ENCODE measurements at places on chromosomes 3 and 15.

- DNase-seq, result peak; percentile 64
These were observed 135.8 kb upstream of the RORA start for GRCh38 chr15:61364871-61365270.

GRCh38 chr3:14208977-14209394, 30.4 kb downstream of the LSM3 start:
- no peak for DNase-seq

- peak; percentile 48 for DNase-seq
These were observed 191.9 kb upstream of the LINGO1 start for GRCh38 chr15:77824361-77825251.

DNA sequence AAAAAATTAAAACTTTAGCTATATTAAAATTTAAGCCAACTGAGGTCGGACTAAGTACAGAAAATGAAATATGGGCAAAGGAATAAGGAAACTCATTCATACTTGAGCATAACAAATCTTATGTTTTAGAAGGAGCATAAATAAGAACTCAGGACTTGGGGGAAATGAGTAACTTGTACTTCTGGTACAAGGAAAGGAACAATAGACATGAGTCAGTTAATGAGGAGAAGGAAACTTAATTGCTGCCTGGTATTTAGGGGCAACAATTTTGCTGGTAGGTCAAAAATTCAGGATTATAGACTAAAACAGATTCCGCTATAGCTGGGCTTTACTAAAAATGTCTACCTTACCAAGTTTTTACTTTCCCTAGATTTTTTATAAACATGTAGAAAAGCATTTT, 113.1 kb downstream of the MYO5A start:
- DNase-seq, result no peak

DNA sequence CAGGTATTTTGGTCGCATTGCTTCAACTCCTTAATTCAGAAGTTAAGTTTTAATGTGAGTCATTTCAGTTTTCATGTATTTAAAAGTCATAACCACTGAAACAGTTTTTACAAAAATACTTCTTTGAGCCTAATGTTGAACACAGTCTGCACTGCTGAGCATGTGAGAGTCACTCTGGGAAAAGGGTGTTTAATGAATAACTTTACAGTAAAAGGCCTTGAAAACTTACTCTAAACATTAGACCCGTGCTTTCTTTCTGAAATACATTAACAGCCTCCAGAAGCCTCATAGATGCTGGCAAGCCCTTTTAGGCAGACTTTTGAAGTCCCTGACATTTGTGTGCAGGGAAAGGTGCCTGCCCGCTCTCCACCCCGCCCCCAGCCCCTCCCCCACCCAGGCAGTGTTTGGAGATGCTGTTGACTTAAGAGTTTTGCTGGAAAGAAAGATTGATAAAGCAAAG, 68.9 kb upstream of the NR2F2 start:
- no peak for DNase-seq

GRCh38 chr3:189082666-189083427, 88.9 kb upstream of the TPRG1 start:
- no peak for DNase-seq

DNA sequence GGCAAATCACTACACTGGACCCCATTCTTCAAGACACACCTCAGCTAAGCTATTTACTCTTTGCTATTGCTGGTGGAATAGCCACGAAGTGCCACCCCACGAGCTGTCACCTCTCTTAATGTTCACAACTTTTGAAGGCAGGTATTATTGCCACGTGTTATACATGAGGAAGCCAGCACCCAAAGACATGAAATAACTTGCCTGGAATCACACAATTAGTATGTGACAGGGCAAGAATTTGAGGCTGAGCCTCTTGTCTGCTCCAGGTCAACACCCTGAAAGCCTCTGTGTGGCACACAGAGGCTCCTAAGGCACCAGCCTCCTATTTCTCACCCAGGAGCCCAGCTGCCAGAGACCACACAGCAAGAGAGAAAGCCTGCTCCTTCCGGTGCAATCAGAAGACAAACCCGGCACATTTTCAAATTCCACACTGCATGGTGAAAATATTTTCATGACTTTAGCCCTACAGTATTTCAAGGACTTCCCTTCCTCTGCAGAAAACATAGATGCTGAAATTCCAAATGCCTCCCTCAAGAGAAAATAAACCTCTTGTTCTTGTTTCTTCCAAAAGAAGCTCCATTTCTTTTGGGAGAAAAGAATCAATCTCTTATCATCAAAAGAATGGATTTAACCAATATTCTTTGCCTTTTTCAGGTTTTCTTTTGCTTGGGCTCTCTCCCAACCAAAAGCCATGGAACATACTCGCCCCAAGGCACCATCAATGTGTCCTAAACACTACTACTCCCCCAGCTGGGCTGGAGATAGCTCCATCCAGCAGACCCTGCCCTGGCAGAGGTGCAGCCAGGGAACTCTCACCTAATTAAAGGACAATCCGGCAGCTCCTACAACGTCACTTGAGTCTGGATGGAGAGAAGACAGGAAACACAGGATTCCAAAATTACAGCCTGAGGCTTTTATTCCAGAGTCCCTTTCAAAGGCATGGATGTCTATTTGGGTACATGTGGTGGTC, 84.7 kb upstream of the THBS1 start:
- no peak for DNase-seq

- DNase-seq, result no peak
These were observed 48.0 kb upstream of the UTS2B start for GRCh38 chr3:191378142-191378812.

GRCh38 chr15:94793207-94793606, 561.8 kb downstream of the MCTP2 start:
- DNase-seq, result no peak

GRCh38 chr3:3951071-3951470, 151.8 kb downstream of the LRRN1 start:
- no peak for DNase-seq

GRCh38 chr15:70222606-70223005, 124.9 kb upstream of the TLE3 start:
- DNase-seq, result no peak

DNA sequence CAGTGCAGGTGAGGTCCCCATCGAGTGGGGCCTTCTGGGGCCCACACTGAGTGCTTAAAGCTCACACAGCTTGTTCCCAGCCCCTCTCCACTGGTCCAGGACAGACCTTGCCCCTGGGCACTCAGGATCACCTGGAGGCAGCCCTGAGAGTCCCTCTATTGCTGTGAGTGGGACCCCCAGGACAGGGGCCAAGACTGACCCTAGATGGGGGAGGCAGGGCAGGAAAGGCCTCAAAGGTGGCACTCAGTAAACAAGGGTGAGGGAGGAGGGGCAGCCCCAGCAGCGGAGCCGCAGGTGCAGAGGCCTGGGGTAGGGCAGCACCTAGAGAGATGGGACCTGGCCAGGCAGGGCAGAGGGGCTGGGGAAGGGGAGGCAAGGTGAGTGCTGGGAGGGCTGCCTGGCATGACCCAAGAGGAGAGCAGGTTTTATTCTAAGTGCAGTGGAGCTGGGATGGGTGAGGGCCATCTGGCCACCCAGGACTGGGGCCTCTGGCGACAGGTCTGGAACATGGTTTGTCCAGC, 27.9 kb downstream of the CFAP100 start:
- no peak for DNase-seq

DNA sequence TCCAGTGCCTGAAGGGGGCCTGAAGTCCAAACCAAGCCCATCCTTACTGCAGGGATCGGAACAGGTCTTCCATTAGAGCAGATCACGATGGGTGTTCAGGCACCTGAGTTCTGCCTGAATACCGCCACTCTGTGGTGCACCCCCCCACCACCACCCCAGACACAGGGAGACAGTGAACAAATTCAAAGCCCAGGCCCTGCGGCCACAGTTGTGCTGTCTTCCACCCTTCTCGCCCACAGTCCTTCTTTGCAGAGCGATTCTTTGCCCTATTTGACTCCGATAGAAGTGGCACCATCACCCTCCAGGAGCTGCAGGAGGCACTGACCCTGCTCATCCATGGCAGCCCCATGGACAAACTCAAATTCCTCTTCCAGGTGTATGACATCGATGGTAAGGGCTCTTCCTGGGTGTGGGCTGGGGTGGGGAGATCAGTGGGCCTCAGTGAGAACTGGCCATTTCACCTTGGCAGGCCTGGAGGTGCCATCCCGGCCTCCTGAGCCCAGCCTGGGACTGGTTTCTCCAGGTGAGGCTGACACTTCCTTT, 13.6 kb downstream of the NOX5 start:
- DNase-seq, result no peak

- DNase-seq, result no peak
These were observed 28.2 kb downstream of the CSTA start for GRCh38 chr3:122353215-122353614.

DNA sequence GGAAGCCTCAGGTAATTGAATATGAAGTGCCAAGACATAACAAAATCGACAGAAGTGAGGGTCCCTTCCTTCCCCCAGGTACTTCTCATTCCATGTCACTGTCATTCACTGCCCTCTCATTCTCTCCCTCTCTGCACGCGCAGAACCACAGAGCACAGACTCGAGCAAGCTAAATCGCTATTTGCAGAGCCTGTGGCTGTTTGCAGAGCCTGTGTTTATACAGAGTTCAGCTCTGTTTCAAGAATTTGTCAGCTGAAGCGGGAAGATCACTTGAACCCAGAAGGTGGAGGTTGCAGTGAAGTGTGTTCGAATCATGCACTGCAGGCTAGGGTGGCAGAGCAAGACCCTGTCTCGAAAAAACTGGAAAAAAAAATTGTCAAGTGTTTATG, 2.5 kb downstream of the VILL start:
- no peak for DNase-seq

DNA sequence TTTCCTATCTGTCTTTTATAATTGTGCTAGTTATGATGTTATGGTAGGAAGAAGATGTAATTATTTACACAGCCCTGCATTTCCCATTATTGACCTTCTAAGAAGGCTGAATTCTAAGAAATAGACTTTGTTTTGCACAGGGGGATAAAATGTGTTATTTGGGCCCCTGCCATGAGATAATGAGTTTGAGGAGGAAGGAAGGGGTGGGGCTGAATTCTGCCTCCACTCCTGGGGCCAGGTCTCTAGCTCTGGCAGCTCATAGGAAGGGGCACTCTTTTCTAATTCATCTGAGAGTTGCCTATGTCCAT, 69.2 kb upstream of the GOLGA8B start:
- DNase-seq, result no peak

- no peak for DNase-seq
These were observed 13.3 kb downstream of the DNAJB11 start for GRCh38 chr3:186583831-186584230.

- DNase-seq, result no peak
These were observed 18.4 kb downstream of the LRCH3 start for GRCh38 chr3:197809356-197810020.

- no peak for DNase-seq
These were observed 504.1 kb downstream of the NTRK3 start for GRCh38 chr15:87752250-87752951.

DNA sequence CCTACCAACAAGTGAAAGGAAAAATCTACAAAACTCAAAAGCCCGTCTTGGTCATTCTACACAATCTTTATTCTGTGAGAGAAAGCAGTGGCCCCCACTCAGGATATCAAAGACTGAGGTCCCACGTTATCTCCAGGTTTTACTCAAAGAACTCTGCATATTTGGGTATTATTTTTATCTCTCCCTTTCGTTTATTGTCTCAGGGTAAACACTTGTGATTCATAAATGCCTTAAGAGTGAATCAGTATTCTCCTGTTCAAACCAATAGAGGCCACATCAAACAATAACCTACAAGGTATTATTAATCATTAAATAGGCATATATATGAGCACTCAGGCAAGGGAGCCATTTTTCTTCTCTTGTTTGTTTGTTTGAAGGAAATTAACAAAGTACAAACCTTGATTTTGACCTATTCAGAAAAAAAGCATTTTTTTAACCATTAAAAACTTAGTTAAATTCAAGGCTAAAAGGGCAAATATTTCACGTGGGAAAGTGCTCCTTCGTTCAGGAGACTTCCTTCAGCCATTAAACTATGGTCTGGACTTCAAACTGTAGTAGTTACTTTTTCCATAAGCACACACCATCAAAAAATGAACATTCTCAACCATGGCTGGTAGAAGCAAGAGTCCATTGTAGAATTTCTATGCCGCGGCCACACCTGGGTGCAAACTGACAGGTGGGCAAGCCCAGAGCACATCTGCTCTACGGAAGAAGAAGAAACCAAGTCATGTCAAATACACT, 13.9 kb upstream of the HES1 start:
- DNase-seq, result no peak

GRCh38 chr15:101048581-101049030, 129.4 kb downstream of the LRRK1 start:
- peak; percentile 54 for DNase-seq

- no peak for DNase-seq
These were observed 117.4 kb upstream of the ZBED2 start for GRCh38 chr3:111712294-111713167.

DNA sequence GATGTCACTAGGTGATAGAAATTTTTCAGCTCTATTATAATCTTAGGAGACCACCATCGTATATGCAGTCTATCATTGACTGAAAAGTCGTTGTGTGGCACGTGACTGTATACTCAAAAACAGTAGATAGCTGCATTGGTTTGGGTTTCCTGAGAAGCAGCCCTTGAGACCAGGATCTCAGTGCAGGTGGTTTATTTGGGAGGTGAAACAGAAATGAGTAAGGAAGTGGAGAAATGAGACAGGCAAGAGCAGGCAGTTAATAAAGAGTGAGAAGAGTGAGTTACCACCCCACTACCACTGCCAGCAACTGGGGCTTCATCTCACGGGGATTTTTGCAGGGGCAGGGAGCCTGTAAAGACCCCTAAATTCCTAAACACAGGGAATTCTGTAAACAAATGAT, 221.0 kb downstream of the SHQ1 start:
- no peak for DNase-seq

- DNase-seq, result no peak
These were observed 373.7 kb upstream of the NECTIN3 start for GRCh38 chr3:110697961-110698360.

- no peak for DNase-seq
These were observed 36.9 kb downstream of the SENP8 start for GRCh38 chr15:72155003-72155621.

DNA sequence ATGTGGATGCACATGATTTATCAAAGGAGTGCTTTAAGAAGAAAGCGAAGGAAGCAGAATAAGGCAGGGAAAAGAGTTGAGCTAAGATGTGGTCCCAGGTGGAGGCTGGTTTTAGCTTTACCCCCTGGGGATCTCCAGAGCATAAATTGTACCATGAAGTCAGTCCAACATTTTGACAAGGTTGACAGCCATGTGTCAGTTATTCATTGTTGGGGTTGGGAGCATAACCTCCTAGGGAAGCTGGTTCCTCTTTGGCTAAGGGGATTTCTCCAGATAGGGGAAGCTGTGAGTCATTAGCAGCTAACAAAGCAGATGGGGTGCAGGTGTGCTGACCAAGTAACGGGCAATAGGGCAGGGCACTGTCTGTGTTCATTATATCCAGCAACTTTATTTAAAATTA, 123.7 kb upstream of the IGSF10 start:
- no peak for DNase-seq

- DNase-seq, result no peak
These were observed 59.9 kb upstream of the PTX3 start for GRCh38 chr3:157376603-157377300.

- DNase-seq, result no peak
These were observed 27.7 kb downstream of the WDR48 start for GRCh38 chr3:39079530-39079929.

DNA sequence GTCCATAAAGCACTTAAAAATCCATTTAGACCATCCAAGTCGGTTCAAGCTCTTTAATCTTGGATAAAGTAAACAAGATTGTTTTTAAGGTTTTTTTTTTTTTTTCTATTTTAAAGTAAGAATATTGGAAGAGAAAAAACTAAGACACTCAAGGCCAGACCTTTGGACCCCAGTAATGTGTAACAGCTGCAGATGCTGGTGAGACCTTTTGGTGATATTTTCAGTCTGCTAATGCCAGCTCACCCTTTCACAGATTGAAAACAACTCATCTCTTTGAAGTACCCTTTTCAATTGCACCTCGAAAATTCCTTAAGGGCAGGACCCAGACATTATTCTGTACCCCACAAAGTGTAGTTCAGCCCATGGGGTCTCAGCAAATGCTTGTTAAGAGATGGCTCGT, 260.7 kb upstream of the CTNNB1 start:
- no peak for DNase-seq
